ENCODE measurements at places on chromosomes 6 and 20. TPM values are rescaled to one million over a fixed set of nuclear protein-coding genes. Genes with fewer than 3 reads are reported as not detected.

Gene FOXQ1
- polyA plus RNA-seq: 1.7 TPM

Gene FILIP1
- 1.8 TPM for polyA plus RNA-seq

Gene HTR1E
- not detected for polyA plus RNA-seq

Gene MAP1LC3A
- polyA plus RNA-seq: 35.0 TPM

DNA sequence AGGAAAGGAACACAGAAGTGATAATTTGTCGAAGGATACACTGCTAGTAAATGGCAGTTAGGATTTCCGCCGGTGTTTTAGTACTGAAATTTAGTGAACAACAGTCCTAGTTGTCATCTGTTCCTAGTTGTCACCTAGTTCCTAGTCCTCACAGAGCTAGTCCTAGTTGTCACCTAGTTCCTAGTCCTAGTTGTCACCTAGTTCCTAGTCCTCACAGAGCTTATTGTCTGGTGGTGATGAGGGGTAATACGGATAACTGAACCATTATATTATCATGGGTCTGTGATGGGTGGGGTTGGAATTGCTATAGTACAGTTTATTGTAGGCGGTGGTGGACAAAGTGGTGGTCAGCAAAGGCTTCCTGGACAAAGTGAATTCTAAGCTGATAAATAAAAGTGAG, 1.8 kb downstream of the SNRNP48 start:
- peaks cover 3% of the 10 kb centered on the region for H3K36me3 ChIP-seq
- H3K27me3 ChIP-seq: no peaks in the 10 kb centered on the region
- DNase-seq: no peak
- no peak overlapping the region for H3K4me3 ChIP-seq
- H3K27ac ChIP-seq: no peak overlapping the region

DNA sequence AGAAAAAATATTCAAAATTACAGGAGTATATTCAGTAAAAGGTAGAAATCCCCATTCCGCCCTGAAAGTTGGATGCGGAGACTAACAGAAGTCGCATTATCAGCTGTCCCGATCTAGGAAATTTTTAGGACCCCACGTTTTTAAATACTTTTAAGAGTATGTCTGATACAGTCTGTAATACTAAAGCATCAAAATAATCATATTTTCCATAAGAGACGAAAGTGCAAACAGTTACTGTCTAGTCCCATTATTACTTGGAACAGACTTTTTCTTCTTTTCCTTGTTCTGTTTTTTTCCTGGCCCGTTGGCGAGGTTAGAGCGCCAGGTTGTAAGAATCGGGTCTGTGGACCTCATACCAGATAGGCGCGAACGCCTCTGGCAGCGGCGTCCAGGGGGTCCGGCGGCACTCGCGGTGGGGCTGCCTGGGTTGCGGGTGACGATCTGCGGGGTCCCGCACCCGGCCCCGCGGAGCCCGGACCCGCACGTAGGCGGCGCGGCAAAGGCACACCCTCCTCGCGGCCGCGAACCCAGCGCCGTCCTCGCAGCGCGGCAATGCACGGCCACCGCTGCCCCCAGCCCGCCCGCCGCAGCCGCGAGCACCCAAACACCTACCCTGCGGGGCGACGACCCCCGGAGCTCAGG, 460 bp downstream of the PLAGL1 start:
- H3K27me3 ChIP-seq: no peaks in the 10 kb centered on the region
- H3K36me3 ChIP-seq: no peaks in the 10 kb centered on the region
- no peak for DNase-seq

DNA sequence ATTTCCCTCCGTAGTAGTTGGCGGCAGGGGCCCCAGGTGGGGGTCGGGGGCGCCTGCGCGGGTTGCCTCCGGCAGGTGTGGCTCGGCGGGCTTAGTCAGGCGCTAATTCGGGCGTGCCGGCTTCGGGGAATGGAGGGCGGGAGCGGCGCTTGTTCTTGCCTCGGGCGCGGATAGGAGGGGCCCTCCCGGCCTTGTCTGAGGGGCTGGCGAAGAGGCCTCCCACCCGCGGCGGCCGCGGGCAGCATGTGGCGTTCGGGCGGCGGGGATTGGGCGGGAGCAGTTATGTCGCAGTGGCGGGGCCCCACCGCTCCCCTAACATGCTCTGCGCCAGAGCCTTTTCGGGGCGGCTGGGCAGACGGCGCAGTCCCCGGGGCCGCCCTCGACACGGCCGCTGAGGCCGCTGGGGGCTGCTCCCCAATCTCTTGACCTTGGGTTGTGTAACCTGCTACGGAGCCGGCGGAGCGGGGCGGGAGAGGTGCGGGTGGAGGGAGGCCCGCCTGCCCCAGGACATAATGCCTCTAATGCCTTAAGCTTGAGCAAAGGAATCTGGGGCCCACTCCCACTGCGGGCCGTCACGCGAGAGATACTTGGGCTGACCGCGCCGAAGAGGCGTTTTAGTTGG, 1.1 kb downstream of the AMD1 start:
- DNase-seq: peak; percentile 84
- peak overlapping the region; percentile 95 for H3K4me3 ChIP-seq
- H3K4me1 ChIP-seq: peaks cover 8% of the 10 kb centered on the region
- no peaks in the 10 kb centered on the region for H3K36me3 ChIP-seq
- no peaks in the 10 kb centered on the region for H3K27me3 ChIP-seq

DNA sequence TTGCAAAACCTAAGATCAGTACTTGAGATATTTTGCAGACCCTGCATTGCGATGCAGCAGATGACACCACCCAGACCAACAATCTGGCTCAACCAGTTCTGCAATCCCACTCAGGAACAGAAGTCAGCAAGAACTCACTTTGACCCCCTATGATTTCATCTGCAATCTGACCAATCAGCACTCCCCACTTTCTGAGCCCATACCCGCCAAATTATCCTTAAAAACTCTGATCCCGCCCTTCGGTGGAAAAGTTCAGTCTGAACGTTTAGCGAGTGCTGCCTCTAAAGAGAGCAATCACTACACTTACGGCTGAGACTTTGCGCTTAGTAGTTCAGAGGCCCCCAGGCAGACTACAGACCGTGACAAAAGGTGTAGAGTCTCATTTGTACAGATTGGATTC, 17.3 kb upstream of the KIAA1586 start:
- no peak overlapping the region for H3K27ac ChIP-seq
- no peaks in the 10 kb centered on the region for H3K4me1 ChIP-seq
- DNase-seq: no peak
- H3K36me3 ChIP-seq: no peaks in the 10 kb centered on the region
- H3K27me3 ChIP-seq: no peaks in the 10 kb centered on the region
- H3K4me3 ChIP-seq: no peak overlapping the region

- H3K4me3 ChIP-seq: no peak overlapping the region
- DNase-seq: no peak
- no peaks in the 10 kb centered on the region for H3K27me3 ChIP-seq
- H3K27ac ChIP-seq: no peak overlapping the region
- H3K4me1 ChIP-seq: no peaks in the 10 kb centered on the region
Observed at GRCh38 chr6:158347335-158347734, 35.1 kb downstream of the TULP4 start.

- H3K27me3 ChIP-seq: no peaks in the 10 kb centered on the region
- peak; percentile 58 for DNase-seq
- no peak overlapping the region for H3K4me3 ChIP-seq
- no peak overlapping the region for H3K27ac ChIP-seq
- H3K4me1 ChIP-seq: no peaks in the 10 kb centered on the region
- H3K36me3 ChIP-seq: no peaks in the 10 kb centered on the region
Observed at GRCh38 chr6:148166339-148166968, 176.2 kb upstream of the SASH1 start.

- H3K27me3 ChIP-seq: no peaks in the 10 kb centered on the region
- H3K4me1 ChIP-seq: no peaks in the 10 kb centered on the region
- H3K36me3 ChIP-seq: no peaks in the 10 kb centered on the region
- DNase-seq: no peak
Observed at GRCh38 chr20:24699321-24700165, 230.1 kb downstream of the SYNDIG1 start.

- no peaks in the 10 kb centered on the region for H3K27me3 ChIP-seq
- peak overlapping the region; percentile 97 for H3K27ac ChIP-seq
- peaks cover 18% of the 10 kb centered on the region for H3K36me3 ChIP-seq
Observed at GRCh38 chr6:33787346-33787953, 1.5 kb downstream of the LEMD2 start.

GRCh38 chr6:104958178-104959025, 1.5 kb downstream of the LIN28B start:
- H3K27me3 ChIP-seq: no peaks in the 10 kb centered on the region
- no peak for DNase-seq
- H3K4me1 ChIP-seq: no peaks in the 10 kb centered on the region
- no peak overlapping the region for H3K4me3 ChIP-seq
- no peaks in the 10 kb centered on the region for H3K36me3 ChIP-seq

DNA sequence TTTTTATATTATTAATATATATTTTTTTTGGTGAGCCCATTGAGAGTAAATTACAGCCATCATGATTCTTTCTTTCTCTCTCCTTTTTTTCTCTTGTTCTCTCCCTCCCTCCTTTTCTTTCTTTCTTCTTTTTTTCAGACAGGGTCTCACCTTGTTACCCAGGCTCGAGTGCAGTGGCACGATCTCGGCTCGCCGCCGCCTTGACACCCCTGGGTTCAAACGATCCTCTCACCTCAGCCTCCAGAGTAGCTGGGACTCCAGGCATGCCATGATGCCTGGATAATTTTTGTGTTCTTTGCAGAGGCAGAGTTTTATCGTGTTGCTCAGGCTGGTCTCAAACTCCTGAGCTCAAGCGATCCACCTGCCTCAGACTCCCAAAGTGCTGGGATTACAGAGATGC, 1.6 kb downstream of the CCDC170 start:
- no peaks in the 10 kb centered on the region for H3K27me3 ChIP-seq
- no peak overlapping the region for H3K4me3 ChIP-seq
- no peak overlapping the region for H3K27ac ChIP-seq
- peaks cover 2% of the 10 kb centered on the region for H3K4me1 ChIP-seq
- no peak for DNase-seq

DNA sequence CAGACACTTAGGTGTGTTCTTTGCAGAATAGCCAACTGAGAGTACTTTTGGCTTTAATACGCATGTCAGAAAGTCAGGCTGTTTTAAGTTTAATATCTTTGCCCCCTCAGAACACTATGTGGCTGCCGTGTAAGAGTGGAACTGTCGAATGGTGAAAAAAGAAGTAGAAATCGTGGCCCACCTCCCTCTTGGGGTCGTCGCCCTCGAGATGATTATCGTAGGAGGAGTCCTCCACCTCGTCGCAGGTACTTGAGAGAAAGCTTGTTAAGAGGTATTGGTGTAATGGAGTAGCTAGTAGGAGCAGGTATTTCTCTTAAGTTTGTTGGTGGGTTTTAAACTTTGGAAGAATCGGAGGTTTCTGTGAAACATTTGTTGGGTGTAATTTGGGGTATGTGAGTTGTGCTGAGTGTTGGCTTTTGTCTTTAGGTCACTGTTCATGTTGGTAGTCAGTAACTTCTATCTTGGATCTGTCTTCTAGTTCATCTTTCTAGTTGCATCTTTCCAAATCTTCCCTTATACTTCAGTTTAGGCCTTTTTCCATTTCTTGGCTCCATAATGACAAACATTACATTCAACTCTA, 4.7 kb downstream of the SRSF3 start:
- H3K27me3 ChIP-seq: no peaks in the 10 kb centered on the region
- H3K27ac ChIP-seq: peak overlapping the region; percentile 52

DNA sequence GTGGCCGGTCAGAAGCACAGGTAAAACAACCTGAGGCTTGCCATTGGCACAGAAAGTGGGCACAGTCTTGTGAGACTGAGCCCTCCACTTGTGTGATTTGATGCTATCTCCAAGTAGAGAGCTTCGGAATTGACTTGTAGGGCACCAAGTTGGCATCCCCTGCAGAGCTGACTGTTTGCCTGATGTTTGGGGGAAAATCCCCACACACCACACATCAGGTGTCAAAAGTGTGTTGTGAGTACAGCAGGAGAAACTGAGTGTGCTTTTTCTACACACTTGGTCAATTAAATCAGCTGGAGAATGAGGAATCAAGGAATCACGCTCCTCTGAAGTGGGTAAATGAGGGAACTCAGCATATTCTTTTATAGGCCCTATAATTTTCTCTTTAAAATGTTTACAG, 989 bp downstream of the SERINC3 start:
- peaks cover 2% of the 10 kb centered on the region for H3K36me3 ChIP-seq
- H3K27me3 ChIP-seq: peaks cover 4% of the 10 kb centered on the region
- H3K27ac ChIP-seq: peak overlapping the region; percentile 99
- peaks cover 16% of the 10 kb centered on the region for H3K4me1 ChIP-seq
- DNase-seq: no peak

GRCh38 chr6:35494161-35494563, 2.7 kb downstream of the TEAD3 start:
- H3K27ac ChIP-seq: peak overlapping the region; percentile 0
- no peak for DNase-seq
- peaks cover 14% of the 10 kb centered on the region for H3K27me3 ChIP-seq
- no peak overlapping the region for H3K4me3 ChIP-seq
- H3K4me1 ChIP-seq: peaks cover 3% of the 10 kb centered on the region
- no peaks in the 10 kb centered on the region for H3K36me3 ChIP-seq

DNA sequence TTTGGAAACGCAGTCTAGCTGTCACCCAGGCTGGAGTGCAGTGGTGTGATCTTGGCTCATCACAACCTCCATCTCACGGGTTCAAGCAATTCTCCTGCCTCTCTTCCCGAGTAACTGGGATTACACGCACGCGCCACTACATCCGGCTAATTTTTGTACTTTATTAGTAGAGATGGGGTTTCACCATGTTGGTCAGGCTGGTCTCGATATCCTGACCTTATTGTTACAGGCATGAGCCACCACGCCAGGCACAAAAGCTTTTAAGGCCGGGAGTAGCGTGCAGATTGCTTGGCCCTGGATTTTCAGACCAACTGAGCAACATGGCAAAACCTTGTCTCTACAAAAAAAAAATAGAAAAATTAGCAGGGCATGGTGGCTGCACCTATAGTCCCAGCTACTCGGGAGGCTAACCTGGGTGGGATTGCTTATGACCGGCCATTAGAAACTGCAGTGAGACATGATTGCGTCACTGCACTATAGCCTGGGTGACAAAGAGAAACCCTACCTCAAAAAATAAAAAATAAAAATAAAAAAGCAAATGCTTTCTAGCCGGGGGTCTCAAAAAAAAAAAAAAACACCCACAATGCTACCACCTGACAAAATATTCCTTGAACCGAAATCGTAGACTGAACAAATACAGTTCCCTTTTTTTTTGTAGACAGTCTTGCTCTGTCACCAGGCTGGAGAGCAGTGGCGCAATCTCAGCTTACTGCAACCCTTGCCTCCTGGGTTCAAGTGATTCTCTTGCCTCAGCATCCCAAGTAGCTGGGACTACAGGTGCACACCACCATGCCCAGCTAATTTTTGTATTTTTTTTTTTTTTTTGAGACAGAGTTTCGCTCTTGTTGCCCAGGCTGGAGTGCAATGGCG, 15.0 kb downstream of the RBM39 start:
- H3K36me3 ChIP-seq: peaks cover 37% of the 10 kb centered on the region
- no peaks in the 10 kb centered on the region for H3K4me1 ChIP-seq

GRCh38 chr6:106440546-106440945, 80.0 kb downstream of the CRYBG1 start:
- no peak overlapping the region for H3K4me3 ChIP-seq
- DNase-seq: no peak
- H3K36me3 ChIP-seq: no peaks in the 10 kb centered on the region
- no peaks in the 10 kb centered on the region for H3K4me1 ChIP-seq
- no peaks in the 10 kb centered on the region for H3K27me3 ChIP-seq

GRCh38 chr20:23217023-23217422, 130.9 kb upstream of the CD93 start:
- H3K27ac ChIP-seq: no peak overlapping the region
- DNase-seq: no peak
- H3K4me3 ChIP-seq: no peak overlapping the region
- H3K27me3 ChIP-seq: no peaks in the 10 kb centered on the region
- no peaks in the 10 kb centered on the region for H3K36me3 ChIP-seq
- no peaks in the 10 kb centered on the region for H3K4me1 ChIP-seq

- H3K27me3 ChIP-seq: no peaks in the 10 kb centered on the region
- no peak for DNase-seq
- peaks cover 5% of the 10 kb centered on the region for H3K36me3 ChIP-seq
- no peak overlapping the region for H3K4me3 ChIP-seq
- H3K27ac ChIP-seq: no peak overlapping the region
- peaks cover 10% of the 10 kb centered on the region for H3K4me1 ChIP-seq
Observed at GRCh38 chr6:33206027-33206863, 1.8 kb downstream of the HSD17B8 start.

All from small intestine (tissue), 16 donors.